HFFc6 (cell line): ENCODE measurements at places on chromosomes 12 and 14. TPM values are rescaled to one million over a fixed set of nuclear protein-coding genes. Genes with fewer than 3 reads are reported as not detected.

DNA sequence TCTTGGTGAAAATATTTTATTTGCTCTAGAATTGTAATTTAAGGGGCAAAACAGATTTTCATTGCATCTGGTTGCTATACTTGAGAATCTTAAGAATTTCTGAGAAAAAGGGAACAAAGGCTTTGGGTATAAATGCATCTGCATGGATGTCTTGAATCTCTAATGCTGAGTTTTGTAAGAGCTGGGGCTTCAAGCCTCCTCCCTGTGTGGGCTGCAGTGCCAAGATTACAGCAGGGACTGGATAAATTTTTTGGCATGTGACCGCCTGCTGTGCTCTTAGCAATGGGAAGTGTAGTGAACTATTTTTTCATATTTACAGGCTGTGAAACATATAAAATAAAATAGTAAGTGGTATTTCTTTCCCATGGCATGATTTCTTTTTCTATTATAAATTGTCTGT is 70.0 kb downstream of the SLC38A6 start:
- DNase-seq = no peak

DNA sequence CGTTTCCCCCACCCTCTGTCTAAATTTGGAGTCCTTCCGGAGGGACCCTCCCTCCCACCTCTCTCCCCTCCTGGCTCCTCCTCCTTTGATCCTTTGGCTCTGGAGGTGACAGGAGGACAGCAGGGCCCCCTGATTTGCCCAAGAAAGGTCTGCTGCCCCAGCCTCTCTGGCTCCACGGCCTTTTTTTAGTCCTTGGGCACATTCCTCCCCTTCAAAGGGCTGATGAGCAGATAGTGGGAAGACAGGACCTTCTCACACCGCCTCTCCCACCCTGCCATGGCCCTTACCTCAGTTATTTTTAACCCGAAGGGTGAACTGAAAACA is 196 bp upstream of the MYH6 start:
- no peak for DNase-seq

DNA sequence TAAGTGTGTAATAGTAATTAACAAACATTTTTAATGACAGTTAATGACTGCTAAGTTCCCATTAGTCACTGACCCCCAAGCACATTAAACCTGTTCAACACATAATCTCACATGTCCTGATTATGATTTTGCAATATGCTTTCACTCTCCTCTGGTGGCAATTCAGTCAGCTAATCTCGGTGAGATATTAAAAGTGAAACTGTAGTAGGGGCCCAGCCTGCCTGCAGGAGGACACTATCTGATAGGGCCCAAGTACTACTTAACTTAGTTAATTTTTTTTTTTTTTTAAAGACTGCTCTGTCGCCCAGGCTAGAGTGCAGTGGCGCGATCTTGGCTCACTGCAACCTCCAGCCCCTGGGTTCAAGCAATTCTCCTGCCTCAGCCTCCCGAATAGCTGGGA is 48.8 kb downstream of the CIT start:
- DNase-seq = no peak

DNA sequence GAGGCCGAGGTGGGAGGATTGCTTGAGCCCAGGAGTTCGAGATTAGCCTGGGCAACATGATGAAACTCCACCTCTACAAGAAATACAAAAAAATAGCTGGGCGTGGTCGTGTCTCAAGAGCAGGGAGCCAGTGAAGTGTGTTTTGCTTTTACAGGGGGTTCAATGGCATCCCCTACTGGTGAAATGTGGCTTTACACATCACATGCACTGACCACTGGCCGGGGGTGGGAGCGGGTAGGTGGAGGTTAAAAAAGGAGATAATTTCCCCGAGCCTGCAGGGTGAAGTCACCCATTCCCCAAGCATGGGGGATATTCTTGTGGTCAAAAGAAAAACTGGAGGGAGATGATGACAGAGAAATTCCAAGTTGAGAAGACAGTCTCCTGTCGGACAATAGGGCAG is 63.6 kb upstream of the PWP1 start:
- DNase-seq = no peak

DNA sequence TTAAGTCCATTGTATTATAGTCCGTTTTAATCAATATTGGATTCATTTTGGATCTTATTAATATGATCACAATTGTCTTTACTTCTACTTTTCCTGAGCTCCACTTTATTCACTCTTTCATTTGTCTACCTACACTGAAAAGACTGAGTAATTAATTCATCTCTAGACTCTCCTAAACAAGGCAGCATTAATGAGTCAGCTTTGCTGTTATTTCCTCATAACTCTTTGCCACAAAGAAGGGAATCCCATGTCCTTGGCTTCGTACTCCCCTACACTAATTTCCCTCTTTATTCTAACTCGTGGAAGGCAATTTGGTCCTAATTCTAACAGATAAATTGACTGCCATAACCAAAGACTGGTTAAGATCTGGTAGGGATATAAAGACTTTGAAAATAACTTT is 91.9 kb downstream of the ARMH4 start:
- no peak for DNase-seq

- no peak for DNase-seq
Measured at GRCh38 chr12:110557300-110557699, 25.8 kb downstream of the PPTC7 start.

- DNase-seq = peak; percentile 44
Measured at GRCh38 chr12:71780237-71780822, 25.7 kb downstream of the RAB21 start.

DNA sequence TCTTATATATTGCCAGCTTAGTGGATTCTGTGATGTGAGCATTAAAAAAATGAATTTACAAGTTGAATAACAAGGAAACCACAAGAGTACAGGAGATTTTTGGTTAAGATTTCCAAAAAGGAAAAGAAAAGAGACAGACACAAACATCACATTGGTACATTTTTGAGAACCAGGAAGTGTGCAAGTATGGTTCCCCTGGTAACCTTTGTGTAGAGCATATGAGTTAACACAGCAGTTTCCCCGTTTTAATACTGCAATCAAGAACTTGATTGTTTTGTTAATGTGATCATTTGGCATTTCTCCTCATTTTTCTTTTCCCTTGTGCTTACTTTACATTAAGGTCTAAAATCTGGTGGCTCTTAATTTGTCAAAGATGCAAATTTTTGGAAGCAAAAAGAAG is 490.4 kb upstream of the ATP2B1 start:
- DNase-seq = no peak

DNA sequence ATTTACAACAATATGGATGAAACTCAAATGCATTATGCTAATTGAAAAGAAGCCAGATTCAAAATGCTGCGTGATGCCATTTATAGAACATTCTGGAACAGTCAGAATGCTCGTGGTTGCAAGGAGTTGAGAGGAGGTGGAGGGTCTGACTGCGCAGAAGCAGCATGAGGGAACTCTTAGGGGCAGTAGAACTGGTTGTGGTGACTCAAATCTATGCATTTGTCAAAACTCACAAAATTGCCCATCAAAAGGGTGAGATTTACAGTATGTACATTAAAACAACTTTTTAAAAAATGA is 113.7 kb upstream of the PDZRN4 start:
- no peak for DNase-seq

DNA sequence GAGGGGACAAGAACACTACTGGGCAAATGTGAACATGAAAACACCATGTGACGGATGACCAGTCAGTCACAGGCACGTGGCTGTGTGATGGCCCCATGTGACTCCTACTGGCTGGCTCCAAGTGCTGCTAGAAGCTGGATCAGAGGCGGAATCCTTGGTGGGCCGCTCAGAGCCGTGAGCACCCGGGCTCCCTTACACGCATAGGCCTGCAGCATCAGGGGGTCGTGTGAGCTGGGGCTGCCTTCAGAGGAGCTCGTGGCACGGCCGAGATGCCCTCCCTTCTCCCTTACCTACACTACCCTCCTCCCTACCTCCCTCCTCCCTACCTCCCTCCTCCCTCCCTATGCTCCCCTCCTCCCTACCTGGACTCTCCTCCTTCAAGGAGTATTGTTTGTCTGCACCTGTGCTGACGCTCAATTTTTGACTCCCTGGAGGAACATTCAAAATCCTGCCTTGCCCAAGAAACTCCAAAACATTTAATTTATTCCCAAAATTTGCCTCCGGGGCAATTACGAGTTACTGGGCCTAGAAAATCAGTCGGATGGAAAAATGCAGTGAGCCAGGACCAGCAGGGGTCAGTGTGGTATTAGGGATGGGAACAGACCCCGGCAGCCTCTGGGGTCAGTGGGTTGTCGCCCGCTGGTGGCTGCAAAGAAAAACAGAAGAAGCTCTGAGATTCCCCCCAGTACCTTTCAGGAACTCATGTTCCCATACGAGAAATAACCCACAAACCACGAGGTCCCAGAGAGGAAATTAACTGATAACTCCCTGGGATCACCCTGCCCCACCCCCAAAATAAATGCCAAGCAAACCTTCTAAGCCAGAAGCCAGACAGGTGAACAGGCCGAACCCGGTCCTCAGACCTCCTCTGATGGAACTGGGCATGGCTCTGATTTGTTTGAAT is 61.3 kb downstream of the C14orf132 start:
- peak; percentile 76 for DNase-seq

DNA sequence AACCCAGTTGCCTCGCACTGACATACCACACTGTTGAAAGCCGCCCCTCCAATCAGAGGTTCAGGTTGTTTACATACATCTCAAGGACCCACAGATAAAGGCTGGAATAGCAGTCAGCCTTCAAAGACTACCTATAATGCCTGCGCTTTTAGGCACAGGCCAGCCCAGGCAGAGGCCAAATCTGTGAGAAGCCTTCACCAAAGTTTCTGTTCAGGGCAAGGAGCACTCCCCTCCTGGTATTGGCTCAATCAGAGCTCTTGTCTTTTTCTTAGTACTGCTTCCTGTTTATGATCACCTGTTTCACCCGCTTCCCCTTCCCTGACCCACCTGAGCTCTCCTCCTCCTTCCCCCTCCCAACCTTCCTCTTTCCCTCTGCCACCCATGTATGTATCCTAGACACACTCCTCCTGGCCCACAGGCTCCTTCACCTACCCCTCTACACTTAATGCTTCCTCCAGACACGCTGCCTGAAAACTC is 34.8 kb downstream of the DUSP16 start:
- no peak for DNase-seq

DNA sequence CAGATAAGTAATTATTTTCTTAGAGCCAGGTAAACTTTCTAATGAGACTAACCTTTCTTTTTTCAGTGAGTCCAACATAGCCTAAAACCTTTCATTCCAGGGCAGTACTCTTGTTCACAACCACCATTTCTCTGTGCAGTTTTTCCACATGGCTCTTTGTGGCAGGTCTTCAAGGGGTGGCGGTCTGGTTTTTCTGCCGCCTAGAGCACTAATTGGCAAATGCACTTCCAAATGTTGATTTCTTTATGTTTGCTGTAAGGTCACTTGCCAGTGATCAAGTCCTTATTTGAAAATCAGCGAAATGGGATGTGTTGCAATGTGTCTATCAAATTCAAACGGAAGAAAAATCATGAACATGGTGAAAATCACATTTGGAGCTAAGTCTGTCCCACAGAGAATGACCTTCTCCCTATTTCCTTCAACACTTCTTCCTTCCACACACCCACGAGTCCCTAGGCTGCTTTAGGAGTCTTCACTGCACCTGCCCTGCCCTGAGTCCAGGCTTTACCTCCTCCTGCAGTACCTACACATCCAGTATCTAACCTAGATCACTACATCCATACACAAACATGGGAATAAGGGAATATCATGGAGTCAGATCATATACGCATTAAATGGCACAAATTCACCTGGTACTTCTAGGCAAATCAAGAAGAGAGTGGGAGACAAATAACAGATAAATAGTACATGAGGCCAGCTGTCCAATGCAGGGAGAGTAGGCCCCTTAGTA is 1.9 kb downstream of the SRGAP1 start:
- DNase-seq = no peak

SLC41A2 gene
- total RNA-seq = 7.2 to 9.4 TPM (median 8.4 TPM) in 3 replicates

MSI1 gene
- not detected in 2 replicates for total RNA-seq

SLC6A15 gene
- total RNA-seq = 0.31 TPM in 1 of 2 replicates, not detected in the other

CNIH1 gene
- 167 to 212 TPM (median 189 TPM) in 3 replicates for total RNA-seq

LRCOL1 gene
- 0.47 to 0.54 TPM (median 0.50 TPM) in 3 replicates for total RNA-seq

RPS6KL1 gene
- 1.0 to 1.2 TPM (median 1.1 TPM) in 3 replicates for total RNA-seq

ARMH4 gene
- 3.1 and 6.2 TPM in 2 replicates for total RNA-seq
